ENCODE measurements at places on chromosomes 4 and X. TPM values are rescaled to one million over a fixed set of nuclear protein-coding genes. Genes with fewer than 3 reads are reported as not detected.

GRCh38 chr4:182698212-182698611, 219.0 kb downstream of the DCTD start:
- H3K4me3 ChIP-seq: no peak overlapping the region
- no peaks in the 10 kb centered on the region for H3K4me1 ChIP-seq
- no peaks in the 10 kb centered on the region for H3K27me3 ChIP-seq
- peaks cover 4% of the 10 kb centered on the region for H3K36me3 ChIP-seq
- DNase-seq: no peak

- H3K4me3 ChIP-seq: no peak overlapping the region
- DNase-seq: no peak
- peaks cover 48% of the 10 kb centered on the region for H3K27me3 ChIP-seq
Measured at GRCh38 chrX:15976396-15976795, 121.8 kb upstream of the AP1S2 start.

GRCh38 chr4:54439831-54440243, 210.7 kb downstream of the PDGFRA start:
- no peak overlapping the region for H3K4me3 ChIP-seq
- no peaks in the 10 kb centered on the region for H3K4me1 ChIP-seq
- peak; percentile 9 for DNase-seq
- H3K27me3 ChIP-seq: peaks cover 10% of the 10 kb centered on the region

- peaks cover 33% of the 10 kb centered on the region for H3K36me3 ChIP-seq
- H3K4me1 ChIP-seq: peaks cover 24% of the 10 kb centered on the region
- peak overlapping the region; percentile 85 for H3K27ac ChIP-seq
- peak overlapping the region; percentile 73 for H3K4me3 ChIP-seq
- peak; percentile 42 for DNase-seq
Measured at GRCh38 chr4:94454405-94454804, 2.7 kb downstream of the PDLIM5 start.

- no peaks in the 10 kb centered on the region for H3K4me1 ChIP-seq
- no peak for DNase-seq
- H3K36me3 ChIP-seq: no peaks in the 10 kb centered on the region
- H3K27me3 ChIP-seq: no peaks in the 10 kb centered on the region
- no peak overlapping the region for H3K4me3 ChIP-seq
Measured at GRCh38 chr4:2357821-2358745, 60.4 kb downstream of the ZFYVE28 start.

- H3K4me1 ChIP-seq: peaks cover 30% of the 10 kb centered on the region
- H3K27me3 ChIP-seq: no peaks in the 10 kb centered on the region
- no peak overlapping the region for H3K4me3 ChIP-seq
Measured at GRCh38 chr4:55175779-55176231, 50.4 kb upstream of the KDR start.

- H3K27ac ChIP-seq: no peak overlapping the region
- peaks cover 15% of the 10 kb centered on the region for H3K27me3 ChIP-seq
- no peak for DNase-seq
Measured at GRCh38 chrX:119694601-119695534, 1.9 kb upstream of the SEPTIN6 start.

GRCh38 chr4:88353324-88353723, 25.3 kb upstream of the HERC6 start:
- H3K36me3 ChIP-seq: no peaks in the 10 kb centered on the region
- H3K27ac ChIP-seq: no peak overlapping the region
- no peaks in the 10 kb centered on the region for H3K27me3 ChIP-seq
- no peak overlapping the region for H3K4me3 ChIP-seq

DNA sequence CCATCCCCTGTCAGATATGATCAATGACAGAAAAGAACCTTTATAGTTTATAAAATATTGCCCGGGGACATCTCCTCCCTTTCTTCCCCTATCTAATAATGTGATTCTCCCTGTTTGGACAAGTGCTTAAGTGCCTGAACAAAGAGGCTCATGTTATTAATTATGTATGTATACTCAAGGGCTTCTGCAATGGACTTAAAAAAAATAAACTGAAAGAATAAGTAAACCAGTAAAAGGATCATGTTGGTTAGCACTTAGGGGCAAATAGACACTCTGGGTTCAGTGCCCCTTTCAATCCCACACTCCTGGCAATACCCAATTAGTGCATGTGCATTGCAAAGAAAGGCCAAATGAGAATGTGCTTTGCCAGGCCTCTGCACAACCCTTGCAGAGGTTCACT, 30.7 kb upstream of the RPS6KA6 start:
- no peak overlapping the region for H3K4me3 ChIP-seq
- DNase-seq: no peak
- no peaks in the 10 kb centered on the region for H3K27me3 ChIP-seq
- no peak overlapping the region for H3K27ac ChIP-seq

- H3K36me3 ChIP-seq: no peaks in the 10 kb centered on the region
- no peak overlapping the region for H3K4me3 ChIP-seq
- no peak overlapping the region for H3K27ac ChIP-seq
- DNase-seq: no peak
Measured at GRCh38 chrX:153214934-153215333, 35.9 kb downstream of the MAGEA1 start.

DNA sequence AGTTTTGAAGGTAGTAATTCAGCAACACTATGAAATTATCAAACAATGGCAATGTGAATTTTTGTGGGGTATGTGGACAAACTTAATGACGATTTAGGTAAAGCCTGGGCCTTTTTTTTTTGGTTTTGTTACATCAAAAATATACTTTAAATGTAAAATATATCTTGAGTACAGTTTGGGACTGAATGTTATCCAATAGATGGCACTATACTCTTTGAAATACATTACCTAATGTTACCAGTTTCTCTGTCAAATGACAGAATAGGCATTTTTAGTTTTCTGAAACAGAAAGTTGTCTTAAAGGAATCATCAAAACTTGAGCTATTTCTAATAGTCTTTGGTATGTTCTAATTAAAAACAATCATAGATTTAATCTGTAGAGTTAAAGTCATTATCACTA, 1651.9 kb downstream of the C4orf33 start:
- H3K27ac ChIP-seq: no peak overlapping the region
- no peaks in the 10 kb centered on the region for H3K36me3 ChIP-seq
- peak; percentile 17 for DNase-seq
- no peaks in the 10 kb centered on the region for H3K27me3 ChIP-seq

GRCh38 chr4:153337686-153338085, 6.8 kb upstream of the MND1 start:
- peaks cover 25% of the 10 kb centered on the region for H3K4me1 ChIP-seq
- H3K27ac ChIP-seq: no peak overlapping the region
- no peaks in the 10 kb centered on the region for H3K27me3 ChIP-seq
- H3K4me3 ChIP-seq: no peak overlapping the region

DNA sequence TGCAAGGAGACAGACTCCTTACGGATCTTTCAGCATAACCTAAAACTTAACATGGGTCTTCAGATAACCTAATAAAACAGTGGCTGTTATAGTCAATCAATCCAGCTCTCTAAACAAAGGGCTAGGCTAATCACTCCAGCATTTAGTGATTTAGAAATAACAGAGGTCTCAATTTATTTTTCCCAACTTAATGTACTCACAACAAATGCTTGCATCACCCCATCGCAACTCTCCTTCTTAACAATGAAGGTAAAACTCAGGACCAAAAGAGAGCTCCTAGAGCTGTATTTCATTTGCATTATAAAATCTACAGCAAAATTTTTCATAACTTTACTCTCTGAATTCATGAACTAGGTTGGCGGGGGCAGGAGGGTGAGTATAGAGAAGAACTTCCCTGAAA, 1.1 kb downstream of the LIN54 start:
- H3K27me3 ChIP-seq: no peaks in the 10 kb centered on the region
- H3K4me1 ChIP-seq: peaks cover 37% of the 10 kb centered on the region
- no peaks in the 10 kb centered on the region for H3K36me3 ChIP-seq
- peak overlapping the region; percentile 92 for H3K4me3 ChIP-seq

DNA sequence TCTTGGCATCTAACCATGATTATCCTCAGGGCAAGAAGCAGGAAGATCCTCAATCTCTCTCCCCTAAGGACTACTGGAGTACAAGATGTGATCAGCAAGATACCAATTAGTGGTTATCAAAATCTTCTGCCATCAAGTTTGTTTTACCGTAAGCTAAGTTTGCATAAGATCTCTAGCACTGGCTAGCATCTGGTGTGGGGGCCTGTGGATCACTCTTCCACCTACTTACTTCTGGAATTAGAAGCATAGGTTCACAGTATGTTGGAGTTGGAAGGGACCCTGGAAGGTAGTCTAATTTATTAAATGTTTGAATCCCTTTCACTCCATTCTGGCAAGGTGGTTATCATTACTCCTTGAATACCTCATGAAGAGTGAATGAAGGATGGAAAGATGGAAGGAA, 93.3 kb upstream of the BANK1 start:
- H3K27ac ChIP-seq: no peak overlapping the region
- no peak overlapping the region for H3K4me3 ChIP-seq
- no peaks in the 10 kb centered on the region for H3K36me3 ChIP-seq
- no peaks in the 10 kb centered on the region for H3K27me3 ChIP-seq
- no peak for DNase-seq
- peaks cover 21% of the 10 kb centered on the region for H3K4me1 ChIP-seq

- peaks cover 6% of the 10 kb centered on the region for H3K4me1 ChIP-seq
- no peaks in the 10 kb centered on the region for H3K27me3 ChIP-seq
- no peak for DNase-seq
Measured at GRCh38 chr4:87944967-87945366, 30.5 kb upstream of the SPP1 start.

DNA sequence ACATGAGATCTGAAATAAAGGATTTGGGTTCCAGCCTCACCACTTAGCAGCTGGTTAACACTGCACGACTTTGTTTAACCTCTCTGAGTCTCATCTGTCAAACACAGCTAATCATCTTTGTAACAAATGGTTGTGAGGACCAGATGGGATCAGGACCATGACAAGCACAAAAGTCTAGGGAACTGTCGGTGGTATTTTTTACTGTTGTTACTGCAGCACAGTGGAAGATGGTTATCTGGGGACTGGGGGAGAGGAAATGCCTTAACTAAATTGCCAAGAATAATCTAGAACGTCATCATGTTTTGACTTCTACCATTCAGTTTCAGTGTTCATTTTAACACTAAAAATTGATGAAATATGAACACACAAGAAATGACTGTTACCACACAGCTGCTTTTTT, 99.5 kb downstream of the ADGRA3 start:
- no peak for DNase-seq
- no peaks in the 10 kb centered on the region for H3K27me3 ChIP-seq
- H3K4me3 ChIP-seq: no peak overlapping the region
- H3K36me3 ChIP-seq: peaks cover 49% of the 10 kb centered on the region
- H3K4me1 ChIP-seq: no peaks in the 10 kb centered on the region

- H3K4me1 ChIP-seq: no peaks in the 10 kb centered on the region
- H3K27ac ChIP-seq: no peak overlapping the region
- DNase-seq: no peak
- peaks cover 2% of the 10 kb centered on the region for H3K27me3 ChIP-seq
Measured at GRCh38 chr4:8478801-8479744, 38.5 kb downstream of the TRMT44 start.

- H3K27me3 ChIP-seq: no peaks in the 10 kb centered on the region
- no peaks in the 10 kb centered on the region for H3K36me3 ChIP-seq
- H3K27ac ChIP-seq: no peak overlapping the region
- no peak overlapping the region for H3K4me3 ChIP-seq
Measured at GRCh38 chr4:6568689-6569332, 6.2 kb upstream of the MAN2B2 start.

Gene LDOC1
- 26.9 TPM for total RNA-seq

Gene RAB33A
- total RNA-seq: not detected

Gene NLGN4X
- 1.6 TPM for total RNA-seq

Gene RHOXF2
- not detected for total RNA-seq

Gene GLRA2
- not detected for total RNA-seq

Gene ARR3
- total RNA-seq: not detected

Data from MCF 10A (cell line).